ENCODE measurements at places on chromosomes 11 and 22.

GRCh38 chr11:34243600-34244464, 114.0 kb downstream of the ABTB2 start:
- no peak for DNase-seq

- DNase-seq: no peak
Measured at GRCh38 chr11:21180182-21180581, 510.8 kb downstream of the NELL1 start.

DNA sequence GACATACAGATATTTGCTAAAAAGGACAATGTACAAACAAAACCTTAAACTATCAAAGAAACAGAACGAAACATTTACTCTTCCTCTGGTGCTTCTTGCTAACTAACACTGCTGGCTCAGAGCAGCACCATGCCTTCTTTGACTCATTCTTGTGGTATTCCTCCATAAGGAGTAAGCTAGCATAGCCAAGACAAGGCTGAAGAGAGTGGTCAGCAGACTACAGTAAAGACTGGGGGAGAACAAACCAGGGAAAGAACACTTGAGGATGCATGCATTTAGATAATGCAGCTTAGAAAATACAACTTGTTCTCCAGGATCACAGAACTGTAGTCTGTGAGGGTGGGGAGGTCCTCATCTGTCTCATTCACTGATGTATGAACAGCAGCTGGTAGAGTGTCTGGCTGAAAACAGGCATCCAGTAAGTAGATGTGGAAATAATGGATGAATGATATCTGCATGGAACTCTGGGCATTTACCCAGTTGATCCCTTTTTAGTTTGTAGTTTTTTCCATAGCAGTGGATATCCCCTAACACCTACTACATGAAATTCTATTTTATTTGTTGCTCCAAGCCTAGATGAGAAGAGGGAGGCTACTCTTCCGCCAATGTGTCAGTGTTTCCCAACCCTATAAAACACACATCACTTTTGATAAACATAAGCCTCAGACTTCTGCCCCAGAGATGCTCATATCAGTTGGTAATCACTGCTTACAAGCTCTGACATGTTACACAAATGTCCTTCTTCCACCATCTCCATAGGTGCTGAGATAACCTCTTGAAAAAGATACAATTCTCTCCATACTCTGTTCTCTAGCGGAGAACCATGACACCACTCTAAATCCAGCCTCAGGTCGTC, 7.3 kb downstream of the SNX19 start:
- DNase-seq: no peak

GRCh38 chr22:49042877-49043859, 784.5 kb downstream of the BRD1 start:
- DNase-seq: no peak

- DNase-seq: no peak
Measured at GRCh38 chr11:18617688-18618341, 16.3 kb downstream of the SPTY2D1 start.
